Immature natural killer cell (primary cell): ENCODE measurements at places on chromosomes 1 and 21.

DNA sequence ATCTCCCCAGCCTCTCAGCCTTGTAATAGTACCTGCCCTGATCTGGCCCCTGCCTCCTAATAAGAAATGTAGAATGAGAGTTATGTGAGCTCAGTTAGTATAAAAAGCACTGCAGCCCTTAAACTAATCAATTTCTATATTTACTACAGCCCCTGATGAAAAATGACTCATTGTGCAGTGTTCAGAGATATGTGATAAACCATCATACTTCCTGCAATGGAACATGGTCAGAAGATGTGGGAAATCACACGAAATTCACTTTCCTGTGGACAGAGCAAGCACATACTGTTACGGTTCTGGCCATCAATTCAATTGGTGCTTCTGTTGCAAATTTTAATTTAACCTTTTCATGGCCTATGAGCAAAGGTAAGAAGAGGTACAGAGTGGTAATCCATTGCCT is 176.8 kb upstream of the PDE4B start:
- H3K27ac ChIP-seq = no peak overlapping the region
- peaks cover 5% of the 10 kb centered on the region for H3K4me1 ChIP-seq
- H3K27me3 ChIP-seq = no peaks in the 10 kb centered on the region

- no peaks in the 10 kb centered on the region for H3K27me3 ChIP-seq
- no peak overlapping the region for H3K4me3 ChIP-seq
- no peaks in the 10 kb centered on the region for H3K4me1 ChIP-seq
- H3K27ac ChIP-seq = no peak overlapping the region
- no peak for DNase-seq
Measured at GRCh38 chr1:57678138-57678537, 254.3 kb upstream of the DAB1 start.

DNA sequence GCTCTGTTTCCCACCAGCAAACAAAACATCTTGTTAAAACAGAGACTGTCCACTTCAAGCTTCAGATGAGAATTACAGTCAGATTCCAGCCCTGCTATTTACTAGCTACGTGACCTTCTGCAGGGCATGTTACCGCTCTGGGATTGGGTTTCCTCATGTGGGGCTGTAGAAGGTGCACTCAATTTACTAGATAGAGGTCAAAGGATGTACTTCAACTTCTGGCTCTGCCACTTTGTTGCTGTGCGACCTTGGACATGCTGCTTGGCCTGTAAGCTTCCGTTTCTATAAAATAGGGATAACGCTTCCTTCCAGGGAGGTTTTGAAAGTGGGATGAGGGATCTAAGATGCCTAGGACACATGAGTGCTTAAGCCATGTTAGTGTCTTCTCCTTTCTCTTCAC is 46.0 kb upstream of the LRIG2 start:
- DNase-seq = no peak
- H3K4me3 ChIP-seq = no peak overlapping the region
- no peaks in the 10 kb centered on the region for H3K27me3 ChIP-seq
- no peaks in the 10 kb centered on the region for H3K36me3 ChIP-seq
- H3K4me1 ChIP-seq = no peaks in the 10 kb centered on the region

GRCh38 chr1:19391596-19391981 is 79.5 kb downstream of the SLC66A1 start:
- peaks cover 2% of the 10 kb centered on the region for H3K27me3 ChIP-seq
- H3K4me1 ChIP-seq = peaks cover 81% of the 10 kb centered on the region
- DNase-seq = no peak
- peak overlapping the region; percentile 80 for H3K4me3 ChIP-seq

DNA sequence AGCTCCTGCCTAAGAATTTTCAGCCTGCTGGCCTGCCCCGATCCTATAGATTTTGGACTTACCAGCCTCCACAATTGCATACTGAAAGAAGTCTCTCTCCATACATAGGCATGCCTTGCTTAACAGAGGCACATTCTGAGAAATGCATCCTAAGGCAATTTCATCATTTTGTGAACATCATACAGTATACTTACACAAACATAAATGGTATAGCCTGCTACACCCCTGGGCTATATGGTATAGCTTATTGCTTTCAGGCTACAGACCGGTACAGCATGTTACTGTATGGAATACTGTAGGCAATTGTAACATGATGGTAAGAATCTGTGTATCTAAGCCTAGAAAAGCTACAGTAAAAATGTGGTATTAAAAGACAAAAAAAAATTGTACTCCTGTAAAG is 174.7 kb downstream of the NRIP1 start:
- H3K4me3 ChIP-seq = no peak overlapping the region
- no peak for DNase-seq
- H3K36me3 ChIP-seq = no peaks in the 10 kb centered on the region
- H3K27me3 ChIP-seq = no peaks in the 10 kb centered on the region

GRCh38 chr1:93680076-93680419 is 1.6 kb downstream of the BCAR3 start:
- no peak overlapping the region for H3K27ac ChIP-seq
- peaks cover 14% of the 10 kb centered on the region for H3K4me1 ChIP-seq
- no peak overlapping the region for H3K4me3 ChIP-seq
- DNase-seq = no peak

DNA sequence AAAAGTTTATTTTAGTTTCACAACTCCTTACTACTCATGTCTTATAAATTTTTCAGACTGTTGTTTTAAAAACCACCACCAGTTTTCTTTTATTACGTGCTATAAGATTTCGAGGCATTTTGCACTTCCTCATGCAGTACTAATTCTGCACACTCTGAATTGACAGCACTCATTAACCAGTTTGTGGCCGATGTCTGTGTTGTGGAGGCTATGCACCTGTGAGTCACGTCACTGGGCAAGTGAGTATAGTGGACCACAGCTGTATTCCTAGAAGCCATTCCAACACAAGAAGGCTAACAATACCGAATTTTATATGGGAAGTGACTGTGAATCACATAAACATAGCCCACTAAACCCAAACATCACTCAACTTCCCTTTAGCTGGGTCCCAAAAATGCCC is 21.0 kb upstream of the SPATA6 start:
- H3K4me1 ChIP-seq = no peaks in the 10 kb centered on the region
- no peak for DNase-seq

DNA sequence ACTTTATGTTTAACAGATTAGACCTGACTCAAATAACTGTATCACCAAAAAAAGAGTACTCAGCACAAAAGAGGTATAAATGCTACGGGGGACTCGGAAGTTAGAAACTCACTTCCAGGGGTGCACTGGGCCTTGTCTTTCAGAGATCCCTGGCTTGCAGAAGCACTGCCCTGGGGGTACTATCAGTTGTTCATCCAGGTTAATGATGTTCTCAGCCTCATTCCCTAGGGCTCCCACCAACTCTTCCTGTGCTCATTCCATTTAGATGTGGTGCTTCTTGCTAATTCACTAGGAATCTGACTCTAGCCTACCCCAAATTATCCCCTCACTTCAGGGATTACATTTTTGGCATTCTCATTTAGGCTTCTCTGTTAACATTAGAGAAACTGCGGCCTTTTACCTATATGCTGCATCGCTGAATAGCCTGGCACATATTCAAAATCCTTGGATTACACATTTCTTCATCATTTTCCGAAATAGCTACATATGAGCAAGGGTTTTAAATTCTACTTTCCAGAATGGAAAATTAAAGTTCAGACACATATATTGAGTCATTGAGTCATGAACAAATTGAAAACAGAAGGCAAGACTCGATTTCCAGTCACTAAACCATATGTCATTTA is 338.5 kb downstream of the KCTD3 start:
- H3K4me1 ChIP-seq = no peaks in the 10 kb centered on the region
- no peaks in the 10 kb centered on the region for H3K27me3 ChIP-seq
- no peaks in the 10 kb centered on the region for H3K36me3 ChIP-seq
- H3K27ac ChIP-seq = no peak overlapping the region
- no peak for DNase-seq

DNA sequence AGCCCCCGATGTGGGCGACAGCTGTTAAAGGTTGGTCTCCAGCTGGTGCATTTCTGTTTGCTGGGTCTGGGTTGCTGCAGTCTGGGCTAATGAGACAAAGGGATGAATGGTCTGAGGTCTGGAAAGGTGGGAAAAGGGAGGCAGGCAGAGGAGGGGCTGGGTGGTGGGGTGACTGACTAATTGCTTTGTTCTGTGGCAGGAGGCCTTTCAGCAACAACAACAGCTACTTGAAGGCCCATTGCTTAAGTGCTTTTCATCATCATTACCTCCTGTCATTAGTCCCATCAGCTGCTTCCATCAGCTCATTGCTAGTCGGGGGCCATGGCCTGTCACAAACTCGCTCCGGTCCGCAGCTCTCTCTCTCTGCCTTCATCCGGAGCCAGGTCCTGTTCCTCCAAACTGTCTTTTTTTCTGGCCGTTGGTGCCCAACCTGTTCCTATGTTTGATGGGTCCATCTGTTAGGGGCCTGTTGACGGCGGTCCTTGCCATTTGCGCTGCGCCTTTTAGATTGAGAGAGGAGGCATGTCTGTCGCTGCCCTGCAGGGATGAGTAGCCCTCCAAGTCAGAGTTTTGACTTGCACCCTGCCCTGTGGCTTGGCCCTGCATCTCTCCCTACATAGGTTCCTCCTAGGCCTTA is 105.6 kb upstream of the PLXNA2 start:
- no peak overlapping the region for H3K27ac ChIP-seq
- H3K36me3 ChIP-seq = no peaks in the 10 kb centered on the region
- H3K4me1 ChIP-seq = no peaks in the 10 kb centered on the region
- no peak overlapping the region for H3K4me3 ChIP-seq
- H3K27me3 ChIP-seq = peaks cover 5% of the 10 kb centered on the region

- H3K4me1 ChIP-seq = peaks cover 13% of the 10 kb centered on the region
- no peak for DNase-seq
- peaks cover 7% of the 10 kb centered on the region for H3K27me3 ChIP-seq
- H3K36me3 ChIP-seq = no peaks in the 10 kb centered on the region
- H3K27ac ChIP-seq = no peak overlapping the region
- no peak overlapping the region for H3K4me3 ChIP-seq
Measured at GRCh38 chr1:232555494-232556210, 74.3 kb downstream of the SIPA1L2 start.

GRCh38 chr1:203645996-203646395 is 19.4 kb downstream of the ATP2B4 start:
- H3K4me3 ChIP-seq = no peak overlapping the region
- DNase-seq = no peak
- H3K27ac ChIP-seq = peak overlapping the region; percentile 88

GRCh38 chr21:26238646-26239045 is 68.1 kb upstream of the APP start:
- no peak for DNase-seq
- H3K36me3 ChIP-seq = no peaks in the 10 kb centered on the region
- H3K27me3 ChIP-seq = no peaks in the 10 kb centered on the region
- H3K4me1 ChIP-seq = no peaks in the 10 kb centered on the region

- no peaks in the 10 kb centered on the region for H3K27me3 ChIP-seq
- H3K27ac ChIP-seq = no peak overlapping the region
- H3K4me1 ChIP-seq = no peaks in the 10 kb centered on the region
- DNase-seq = no peak
- H3K36me3 ChIP-seq = no peaks in the 10 kb centered on the region
- H3K4me3 ChIP-seq = no peak overlapping the region
Measured at GRCh38 chr1:244712669-244713068, 59.7 kb downstream of the DESI2 start.

DNA sequence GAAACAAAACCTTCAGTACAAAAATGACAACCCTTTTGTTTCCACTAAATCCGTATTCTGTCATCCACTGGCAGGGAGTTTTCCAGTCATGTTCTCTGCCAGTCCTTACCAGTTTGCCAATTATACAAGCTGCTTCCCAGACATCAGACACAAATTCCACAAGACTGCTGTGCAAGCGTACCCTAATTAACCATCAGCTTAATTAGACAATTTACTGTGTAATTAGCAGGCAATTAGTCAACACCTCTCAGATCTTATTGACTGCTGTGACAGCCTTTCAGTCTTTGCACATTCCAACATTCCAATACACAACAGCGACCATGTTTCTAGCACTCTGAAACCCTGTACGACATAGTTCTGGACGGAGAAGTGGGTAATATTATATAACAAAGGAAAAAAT is 420.1 kb downstream of the DPYD start:
- H3K27me3 ChIP-seq = no peaks in the 10 kb centered on the region
- H3K36me3 ChIP-seq = peaks cover 6% of the 10 kb centered on the region
- H3K4me1 ChIP-seq = peaks cover 4% of the 10 kb centered on the region
- H3K27ac ChIP-seq = no peak overlapping the region

DNA sequence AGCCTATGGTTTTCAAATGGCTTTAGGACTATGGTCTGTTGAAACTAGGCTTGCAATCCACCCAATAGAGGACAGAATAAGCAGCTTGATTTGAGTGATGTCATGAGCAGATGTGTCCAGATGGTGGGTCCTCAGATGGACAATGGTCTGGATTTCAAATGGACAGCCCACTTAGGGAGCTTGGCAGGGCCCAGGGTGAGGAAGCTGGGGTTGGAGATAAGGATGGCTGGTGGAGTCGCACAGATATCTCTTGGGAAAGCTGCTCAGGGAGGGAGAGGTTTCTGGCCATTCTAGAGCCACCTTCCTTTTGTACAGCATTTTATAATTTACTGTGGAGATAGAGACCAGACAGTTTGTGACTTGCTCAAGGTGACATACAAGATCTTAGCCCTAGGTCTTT is 55.0 kb downstream of the NFASC start:
- DNase-seq = no peak
- no peaks in the 10 kb centered on the region for H3K4me1 ChIP-seq
- H3K27me3 ChIP-seq = peaks cover 4% of the 10 kb centered on the region

- peaks cover 9% of the 10 kb centered on the region for H3K27me3 ChIP-seq
- no peak overlapping the region for H3K27ac ChIP-seq
- no peaks in the 10 kb centered on the region for H3K4me1 ChIP-seq
- H3K36me3 ChIP-seq = no peaks in the 10 kb centered on the region
Measured at GRCh38 chr1:204746838-204747442, 61.4 kb upstream of the LRRN2 start.

DNA sequence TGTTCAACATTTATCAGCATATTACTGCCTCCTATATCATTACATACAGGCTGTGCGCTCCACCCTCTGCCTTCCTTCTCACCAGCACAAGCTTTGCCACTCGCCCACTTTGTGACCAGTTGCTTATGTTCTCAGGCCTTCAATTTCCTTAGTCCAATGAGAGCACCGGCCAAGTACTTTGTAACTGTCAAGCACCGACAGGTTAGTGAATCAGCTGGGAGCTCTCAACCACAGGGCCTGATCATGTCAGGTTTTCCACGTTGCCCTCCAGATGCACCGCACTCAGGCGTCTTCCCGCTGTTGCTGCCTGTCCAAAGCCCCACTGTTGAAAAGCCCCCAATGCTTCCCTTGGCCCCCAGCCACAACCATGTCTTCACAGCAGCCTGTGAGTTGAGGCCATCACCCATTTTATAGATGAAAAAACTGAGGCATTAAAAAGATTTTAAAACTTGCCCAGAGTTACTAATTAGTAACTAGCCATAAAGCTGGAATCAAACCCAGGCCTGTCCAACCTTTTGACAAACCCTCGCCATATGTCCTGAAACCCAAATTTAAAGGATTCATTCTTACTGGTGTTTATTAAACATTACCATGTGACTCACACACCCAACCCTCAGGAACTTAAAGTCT is 3.4 kb upstream of the KCNN3 start:
- peaks cover 12% of the 10 kb centered on the region for H3K4me1 ChIP-seq
- H3K27ac ChIP-seq = no peak overlapping the region
- DNase-seq = no peak
- H3K36me3 ChIP-seq = no peaks in the 10 kb centered on the region
- no peak overlapping the region for H3K4me3 ChIP-seq

- no peaks in the 10 kb centered on the region for H3K36me3 ChIP-seq
- peaks cover 13% of the 10 kb centered on the region for H3K4me1 ChIP-seq
- DNase-seq = no peak
- H3K27me3 ChIP-seq = no peaks in the 10 kb centered on the region
- H3K27ac ChIP-seq = no peak overlapping the region
Measured at GRCh38 chr1:56526571-56527174, 52.7 kb downstream of the PLPP3 start.
